ENCODE measurements at places on chromosomes 12 and 14.

DNA sequence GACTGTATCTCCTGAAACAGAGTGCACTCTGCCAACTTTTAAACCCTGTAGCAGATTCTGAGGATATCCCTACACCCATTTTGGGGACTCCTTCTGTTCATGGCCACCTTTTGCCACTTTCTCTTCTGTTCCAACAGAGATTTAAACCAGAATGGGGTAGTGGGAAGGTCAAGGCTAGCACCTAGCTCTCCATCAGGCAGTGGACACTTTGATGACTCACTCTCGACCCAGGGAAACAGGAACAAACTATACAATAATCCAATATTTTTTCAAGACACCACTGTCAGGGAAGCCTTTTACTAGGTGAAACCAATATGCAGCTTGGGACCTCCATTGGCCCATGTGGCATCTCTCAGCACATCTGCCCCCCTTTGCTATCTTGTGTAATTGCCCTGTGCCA is 103.6 kb downstream of the DAAM1 start:
- DNase-seq, result no peak

DNA sequence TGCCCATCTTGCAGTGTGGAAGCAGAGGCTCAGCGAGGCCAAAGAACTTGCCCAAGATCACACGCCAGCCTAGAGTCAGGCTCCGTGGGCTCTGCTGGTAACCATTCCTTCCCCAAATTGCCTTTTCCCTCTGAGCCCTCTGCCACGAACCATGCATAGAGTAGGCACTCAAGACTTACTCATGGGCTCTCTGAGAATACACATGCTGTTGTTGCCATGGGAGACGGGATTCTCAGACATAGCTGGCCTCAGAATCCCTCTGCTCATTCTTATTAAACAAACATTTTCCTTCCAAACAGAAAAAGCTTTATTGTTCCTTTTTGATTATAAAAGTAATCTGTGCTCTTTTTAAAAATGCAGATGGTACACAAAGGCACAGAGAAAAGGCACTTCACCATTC is 52.5 kb upstream of the WSCD2 start:
- no peak for DNase-seq

GRCh38 chr12:49622501-49623141 is 740 bp upstream of the PRPF40B start:
- peak; percentile 39 for DNase-seq

DNA sequence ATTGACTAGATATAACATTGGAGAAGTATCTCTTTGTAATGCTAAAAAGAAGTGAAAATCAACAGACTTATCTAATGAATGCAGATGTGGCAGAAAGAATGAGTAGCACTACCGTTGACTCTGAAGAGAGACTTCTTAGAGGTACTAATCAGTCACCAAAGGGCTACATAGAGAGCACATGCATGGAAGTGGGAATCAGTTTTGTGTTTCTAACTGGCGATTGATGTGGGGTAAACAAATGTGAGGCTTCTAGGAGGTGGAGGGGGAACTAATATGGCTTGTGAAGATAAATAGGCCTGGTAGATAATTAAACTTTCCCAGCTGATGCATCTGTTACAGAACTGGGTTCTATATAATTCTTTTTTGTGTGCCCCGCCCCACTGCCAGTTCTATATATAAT is 10.5 kb downstream of the COCH start:
- DNase-seq, result no peak

GRCh38 chr14:101665478-101666078 is 95.9 kb upstream of the PPP2R5C start:
- peak; percentile 72 for DNase-seq

GRCh38 chr12:94284859-94285258 is 136.5 kb downstream of the PLXNC1 start:
- no peak for DNase-seq

DNA sequence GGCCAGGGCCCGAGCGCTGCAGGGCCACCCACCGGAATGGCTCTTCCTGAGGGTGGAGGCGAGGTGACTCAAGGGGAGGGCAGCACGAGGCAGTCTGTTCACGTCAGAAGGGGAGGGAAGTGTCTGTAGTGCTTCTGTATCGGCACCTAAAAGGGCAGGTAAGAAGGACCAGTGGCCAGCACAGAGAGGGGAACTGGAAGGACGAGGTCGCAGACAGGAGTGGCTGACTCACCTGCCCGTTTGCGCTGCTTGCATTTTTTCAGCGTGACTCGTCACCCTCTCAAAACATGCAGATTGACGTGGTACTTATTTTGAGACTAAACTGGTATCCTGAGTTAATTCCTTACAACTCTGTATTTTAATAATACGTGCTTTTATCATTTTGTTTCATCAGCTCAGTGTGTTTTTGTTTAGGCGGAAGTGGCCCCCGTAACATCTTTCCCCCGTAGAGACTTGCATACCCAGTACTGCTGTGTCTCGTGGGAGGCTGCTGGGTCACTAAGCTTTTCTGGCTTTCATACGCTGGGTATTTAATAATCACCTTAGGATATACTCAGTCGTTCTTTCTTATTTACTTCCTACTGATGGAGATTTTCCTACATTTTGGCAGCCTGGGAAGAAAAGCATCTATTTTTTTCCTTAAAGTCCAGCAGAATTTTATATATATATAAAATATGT is 26.4 kb downstream of the SFSWAP start:
- no peak for DNase-seq

- no peak for DNase-seq
Measured at GRCh38 chr12:76588881-76589565, 29.5 kb upstream of the OSBPL8 start.

DNA sequence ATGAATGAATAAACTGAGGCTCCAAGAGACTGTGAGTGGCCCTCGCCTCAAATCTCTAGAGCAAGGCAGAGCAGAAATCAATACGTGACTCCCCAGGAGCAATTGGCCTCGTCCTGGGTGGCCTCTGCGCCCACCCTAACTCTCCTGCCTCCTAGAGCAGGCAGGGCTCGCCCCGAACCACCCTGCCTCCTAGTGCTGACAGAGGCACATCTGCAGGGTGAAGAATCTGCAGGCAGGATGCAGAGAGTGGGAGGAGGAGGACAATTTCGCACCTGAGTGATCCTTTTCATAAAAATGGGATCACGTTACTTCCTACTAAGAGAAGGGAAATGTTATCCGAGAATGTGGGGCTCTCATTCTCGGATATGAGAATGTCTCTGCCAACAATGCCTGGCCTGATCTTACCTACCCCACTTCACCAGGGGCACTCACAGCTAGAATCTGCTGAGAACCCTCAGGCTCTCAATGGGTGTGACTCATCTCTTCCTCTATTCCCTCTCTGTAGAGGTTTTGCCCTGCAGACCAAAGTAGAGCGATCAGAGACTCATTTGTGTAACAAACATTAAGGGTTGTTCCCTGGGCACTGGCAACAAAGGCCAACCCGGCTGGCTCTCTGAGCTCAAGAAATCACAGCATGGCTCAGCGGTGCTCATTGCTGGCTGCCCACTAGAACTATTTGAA is 61.7 kb upstream of the BCL2L14 start:
- peak; percentile 72 for DNase-seq

GRCh38 chr12:94110258-94110657 is 38.1 kb upstream of the PLXNC1 start:
- no peak for DNase-seq

DNA sequence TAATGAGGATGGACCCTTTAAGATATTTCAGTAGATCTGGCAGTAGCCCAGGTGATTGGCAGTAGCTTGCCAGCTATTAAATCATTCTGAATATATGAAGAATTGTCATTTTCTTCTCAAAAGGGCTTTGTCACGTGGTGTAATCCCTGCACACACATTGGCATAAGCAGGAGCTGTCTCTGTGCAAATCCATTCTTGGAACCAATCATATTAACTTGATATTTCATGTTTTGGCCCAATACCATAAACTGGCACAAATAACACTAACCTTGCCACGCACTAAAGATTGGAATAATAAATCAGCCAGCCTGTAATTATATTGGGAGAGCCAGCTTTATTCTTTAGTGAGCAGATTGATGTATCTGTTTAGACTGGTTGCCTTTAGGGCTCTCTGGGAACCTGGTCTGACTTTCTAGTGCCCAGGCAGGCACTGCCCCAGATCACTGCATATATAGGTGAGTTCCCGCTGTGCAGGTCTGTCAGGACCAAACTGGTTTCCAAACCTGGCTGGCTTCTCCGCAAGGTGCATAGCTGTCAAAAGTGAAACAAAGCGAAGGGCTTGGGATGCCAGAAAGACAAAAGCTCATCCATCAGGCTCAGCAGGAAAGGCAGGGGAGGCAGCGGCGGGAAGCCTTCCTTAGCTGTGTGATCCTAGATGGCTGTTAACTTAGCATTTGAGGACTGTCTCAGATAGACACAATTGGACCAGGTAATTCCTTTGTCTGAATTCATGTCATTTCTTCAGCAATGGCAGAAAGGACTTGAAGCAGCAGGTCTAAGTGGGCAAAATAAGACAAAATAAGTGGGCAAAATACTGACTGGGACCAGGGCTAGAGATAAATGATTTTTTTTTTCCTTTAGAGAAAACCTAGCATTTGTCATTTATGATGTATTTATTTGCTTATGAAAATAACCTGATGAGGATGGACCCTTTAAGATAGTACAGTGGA is 128.8 kb upstream of the DYRK2 start:
- peak; percentile 19 for DNase-seq

DNA sequence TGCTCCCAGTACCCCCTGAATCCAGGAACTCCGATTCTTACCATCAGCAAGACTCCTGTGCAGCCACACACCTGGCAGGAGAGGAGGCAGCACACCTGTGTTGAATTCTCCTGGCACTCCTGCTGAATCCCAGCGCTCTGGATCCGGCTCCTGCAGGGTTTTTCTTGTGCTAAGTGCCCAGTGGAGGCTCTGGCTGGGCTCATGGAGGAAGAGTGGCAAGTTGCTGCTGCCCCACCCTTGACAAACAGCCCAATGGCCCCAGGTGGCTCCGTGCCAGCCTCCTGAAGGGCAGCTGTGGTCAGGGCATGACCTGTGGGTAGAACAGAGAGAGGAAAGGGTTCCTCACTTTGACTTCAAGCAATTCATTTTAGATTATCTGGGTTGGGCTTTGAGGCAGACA is 20.0 kb downstream of the CRACR2A start:
- DNase-seq, result no peak

DNA sequence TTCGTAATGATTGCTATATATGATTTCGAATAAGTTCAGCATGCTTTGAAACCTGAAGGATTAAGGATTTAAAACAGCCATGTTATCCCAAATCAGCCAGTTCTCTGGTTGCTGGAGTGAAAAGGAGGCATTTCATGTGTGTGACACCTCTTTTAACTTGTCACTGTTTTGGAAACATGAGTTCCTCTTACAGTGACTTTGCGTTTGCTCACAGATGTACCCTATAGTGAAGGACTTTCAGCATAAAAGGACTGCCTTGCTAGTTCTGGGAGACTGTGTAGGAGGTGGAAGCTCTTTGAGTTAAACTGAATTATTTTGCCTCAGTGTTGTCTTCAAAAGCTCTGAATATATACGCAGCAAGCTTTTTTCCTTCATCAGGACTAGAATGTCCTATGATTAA is 7.6 kb downstream of the RNASE11 start:
- DNase-seq, result no peak

- no peak for DNase-seq
Measured at GRCh38 chr12:115394496-115395220, 710.7 kb upstream of the TBX3 start.

DNA sequence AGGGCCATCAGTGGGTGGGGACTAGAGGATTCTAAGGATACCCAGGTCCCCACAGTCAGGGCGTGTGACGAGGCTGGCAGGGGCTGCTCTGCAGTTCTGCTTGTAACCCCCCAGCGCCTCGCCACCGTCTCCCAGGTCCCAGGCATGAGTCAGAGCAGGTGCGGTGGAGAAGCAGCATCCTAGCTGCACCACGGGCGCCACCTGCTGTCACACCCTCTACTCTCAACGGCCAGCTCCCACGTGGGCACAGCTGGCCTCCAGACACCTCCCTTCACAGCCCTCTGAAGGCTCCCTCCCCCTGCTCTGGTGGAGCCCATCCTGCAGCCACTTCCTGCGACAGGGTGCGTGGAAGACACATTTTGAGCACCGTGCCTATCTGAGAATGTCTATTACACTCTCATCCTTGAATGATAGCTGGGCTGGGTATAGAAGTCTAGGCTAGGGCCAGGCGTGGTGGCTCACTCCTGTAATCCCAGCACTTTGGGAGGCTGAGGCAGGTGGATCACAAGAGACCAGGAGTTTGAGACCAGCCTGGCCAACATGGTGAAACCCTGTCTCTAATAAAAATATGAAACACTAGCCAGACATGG is 6.9 kb upstream of the NUDT14 start:
- no peak for DNase-seq

GRCh38 chr14:102164965-102165364 is 25.3 kb downstream of the WDR20 start:
- DNase-seq, result no peak

DNA sequence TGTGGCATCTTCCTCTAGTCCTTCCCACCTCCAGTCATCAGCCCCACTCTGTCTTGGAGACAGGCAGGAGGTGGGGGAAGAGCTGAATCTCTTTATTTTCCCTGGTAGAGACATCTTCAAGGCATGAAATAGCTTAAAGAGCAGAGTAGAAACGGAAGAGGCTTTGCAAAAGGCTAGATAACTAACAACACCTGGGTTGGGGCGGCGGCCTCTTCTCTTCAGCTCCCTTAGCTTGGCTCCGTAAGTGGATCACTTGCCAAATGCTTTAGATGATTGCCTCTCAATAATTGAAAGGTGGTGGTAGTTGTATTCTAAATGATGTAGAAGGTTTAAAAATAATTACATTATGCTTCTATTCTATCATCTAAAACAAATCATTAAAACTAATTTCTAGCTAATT is 36.1 kb downstream of the SSPN start:
- no peak for DNase-seq

- no peak for DNase-seq
Measured at GRCh38 chr14:70776197-70776596, 33.1 kb downstream of the MAP3K9 start.

DNA sequence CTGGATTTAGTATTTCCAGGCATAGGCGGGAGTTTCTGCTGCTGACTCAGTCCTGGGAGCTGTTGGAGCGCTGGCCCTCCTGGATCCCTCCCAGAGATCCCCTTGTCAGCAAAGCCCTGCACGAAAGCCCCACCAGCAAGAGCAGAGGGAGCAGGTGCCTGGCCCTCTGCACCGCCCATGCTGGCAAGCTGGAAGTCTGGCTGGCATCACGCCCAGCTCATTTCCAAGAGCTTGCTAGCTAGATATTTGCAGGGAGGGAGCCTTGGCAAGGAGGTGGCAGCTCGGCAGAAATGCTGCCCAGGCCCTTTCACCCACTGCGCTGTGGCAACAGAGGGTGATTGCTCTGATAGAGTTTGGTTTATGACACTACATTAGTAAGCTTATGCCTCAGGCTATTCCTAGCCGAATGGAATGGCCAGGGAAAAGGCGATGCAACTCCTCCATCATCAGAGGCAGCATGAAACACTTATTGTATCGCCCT is 193.9 kb downstream of the EMP1 start:
- DNase-seq, result peak; percentile 99

GRCh38 chr14:24609655-24610344 is at the start of gene GZMH:
Gene GZMH (minus strand): TSS chr14:24609685. CDS start chr14:24609613, 72 bp downstream.
- DNase-seq, result no peak

- DNase-seq, result no peak
Measured at GRCh38 chr12:110581931-110582275, 1.2 kb downstream of the PPTC7 start.

- no peak for DNase-seq
Measured at GRCh38 chr12:54956818-54957641, 27.5 kb downstream of the TESPA1 start.

GRCh38 chr12:55637467-55637866 is 775 bp downstream of the OR10P1 start:
- DNase-seq, result no peak

Measured in NCI-H1694 (cell line).